ENCODE measurements at places on chromosomes 6 and 20.

GRCh38 chr6:24374612-24375011, 16.8 kb upstream of the DCDC2 start:
- DNase-seq, result no peak

DNA sequence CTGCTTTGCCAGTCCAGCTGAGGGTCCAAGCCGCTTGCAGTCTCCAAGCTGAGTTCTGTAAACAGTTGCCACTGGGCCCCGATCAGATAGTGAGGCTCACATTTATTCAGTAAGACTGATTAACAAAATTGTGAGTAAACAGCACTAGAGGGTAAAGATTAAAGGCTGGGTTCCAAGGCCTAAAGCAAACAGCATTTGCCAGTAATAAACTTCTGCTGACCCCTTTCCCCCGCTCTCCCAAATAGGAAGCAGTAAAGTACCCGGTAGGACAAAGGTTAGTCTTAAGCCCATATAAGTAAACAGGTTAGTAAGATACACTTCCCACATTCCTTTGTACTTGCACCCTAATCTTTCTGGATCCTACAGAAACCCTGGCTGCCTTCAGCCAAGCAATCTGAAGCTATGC, 181.8 kb downstream of the MEI4 start:
- DNase-seq, result no peak

DNA sequence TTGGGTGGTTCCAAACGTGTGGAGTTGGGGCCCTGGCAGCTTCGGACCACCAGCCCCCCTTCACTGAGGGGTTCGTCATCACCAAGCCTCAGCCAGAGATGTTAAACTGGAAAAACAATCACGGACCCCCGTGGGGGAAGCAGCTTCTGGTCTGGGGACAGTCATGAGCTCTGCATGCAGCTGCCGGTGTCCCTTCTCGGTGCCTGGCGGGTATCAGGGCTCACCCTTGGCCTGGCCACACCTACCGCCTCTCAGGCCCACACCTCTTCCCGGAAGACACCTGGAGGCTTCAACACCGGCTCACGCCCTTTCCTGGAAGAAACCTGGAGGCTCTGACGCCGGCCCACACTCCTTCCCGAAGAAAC, 77.8 kb upstream of the BHLHE23 start:
- no peak for DNase-seq

DNA sequence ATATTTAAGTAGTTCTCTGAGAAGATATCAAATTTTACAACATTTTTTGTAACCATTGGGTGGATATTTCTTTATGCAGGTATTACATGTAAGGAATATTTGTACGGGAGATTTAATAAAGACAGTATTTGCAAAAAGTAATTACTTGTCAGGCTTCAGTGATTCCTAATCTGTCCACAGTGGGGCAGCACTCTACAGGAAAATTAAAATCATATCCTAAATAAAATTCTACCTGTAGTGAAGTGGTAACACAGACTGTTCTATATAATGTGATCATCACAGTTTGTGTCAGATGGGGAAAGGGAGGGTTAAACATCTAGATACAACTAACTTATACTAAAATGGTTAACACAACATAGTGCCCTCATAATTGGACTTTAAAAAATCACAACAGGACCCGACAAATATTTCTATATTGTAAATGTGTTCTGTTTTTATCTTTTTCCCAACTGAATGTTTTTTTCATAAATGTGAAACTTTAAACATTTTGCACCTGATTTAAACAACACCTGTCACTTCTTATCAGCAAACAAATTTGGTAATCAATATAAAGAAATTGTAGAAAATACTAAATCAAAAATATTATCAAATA, 145.6 kb upstream of the MANEA start:
- peak; percentile 24 for DNase-seq

- DNase-seq, result no peak
These were observed 91.5 kb upstream of the GCM1 start for GRCh38 chr6:53240139-53240538.

GRCh38 chr6:123962508-123962907, 158.8 kb downstream of the NKAIN2 start:
- DNase-seq, result no peak

DNA sequence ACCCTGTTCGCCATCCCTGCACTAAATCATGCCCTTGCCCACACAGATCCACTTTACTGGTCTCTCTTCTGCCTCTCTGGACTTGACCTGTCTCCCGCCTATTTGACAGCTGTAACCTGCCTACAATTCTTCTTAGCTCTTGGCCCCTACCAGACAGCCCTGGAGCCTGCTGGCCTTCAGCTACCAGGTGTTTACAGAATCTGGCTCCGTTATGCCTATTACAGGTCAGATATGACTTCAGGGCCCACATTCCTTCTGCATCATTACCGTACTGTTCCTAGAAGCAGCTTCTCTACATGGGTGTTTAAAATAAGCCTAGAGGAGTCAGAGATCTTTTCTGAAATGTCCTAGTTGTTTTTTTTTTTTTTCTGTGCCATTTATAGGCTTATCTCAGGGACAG, 45.4 kb upstream of the CCN6 start:
- DNase-seq, result no peak

DNA sequence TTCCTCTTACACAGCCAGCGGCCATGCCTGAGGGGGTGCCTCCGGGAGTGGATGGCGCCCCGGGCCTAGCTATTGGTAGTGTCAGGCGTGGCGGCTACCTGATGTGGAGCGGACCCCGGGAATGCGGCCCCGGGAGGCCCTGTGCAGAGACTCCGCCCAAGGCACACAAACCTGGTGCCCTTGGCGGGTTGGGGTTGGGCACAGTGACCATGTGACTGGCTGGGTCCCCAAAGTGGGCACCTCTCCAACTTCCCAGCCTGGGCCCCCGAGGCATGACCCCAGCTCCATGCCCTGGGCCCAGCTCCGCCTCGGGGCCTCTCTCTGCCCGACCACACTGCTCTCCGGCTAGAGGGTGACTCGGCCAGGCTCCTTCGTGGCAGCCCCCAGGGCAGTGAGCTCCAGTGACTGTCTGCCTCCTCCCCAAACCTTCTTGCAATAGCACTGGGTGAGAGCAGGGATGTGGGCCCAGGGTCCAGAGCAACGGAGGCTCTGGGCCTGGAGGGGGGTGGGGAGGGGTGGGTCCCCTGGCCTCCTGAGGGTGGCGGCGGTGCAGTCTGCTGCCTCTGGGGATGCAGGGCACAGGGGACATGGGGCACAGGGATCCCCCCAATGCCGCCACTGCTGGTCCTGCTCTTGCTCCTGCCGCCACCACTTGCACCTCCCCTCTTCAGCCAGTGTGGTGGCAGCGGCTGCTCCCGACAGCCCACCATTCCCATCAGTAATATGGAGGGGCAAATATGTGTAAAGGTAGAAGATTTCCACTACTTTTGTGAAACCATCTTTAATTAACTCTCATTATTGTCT, 942.9 kb upstream of the EPHA7 start:
- DNase-seq, result no peak

DNA sequence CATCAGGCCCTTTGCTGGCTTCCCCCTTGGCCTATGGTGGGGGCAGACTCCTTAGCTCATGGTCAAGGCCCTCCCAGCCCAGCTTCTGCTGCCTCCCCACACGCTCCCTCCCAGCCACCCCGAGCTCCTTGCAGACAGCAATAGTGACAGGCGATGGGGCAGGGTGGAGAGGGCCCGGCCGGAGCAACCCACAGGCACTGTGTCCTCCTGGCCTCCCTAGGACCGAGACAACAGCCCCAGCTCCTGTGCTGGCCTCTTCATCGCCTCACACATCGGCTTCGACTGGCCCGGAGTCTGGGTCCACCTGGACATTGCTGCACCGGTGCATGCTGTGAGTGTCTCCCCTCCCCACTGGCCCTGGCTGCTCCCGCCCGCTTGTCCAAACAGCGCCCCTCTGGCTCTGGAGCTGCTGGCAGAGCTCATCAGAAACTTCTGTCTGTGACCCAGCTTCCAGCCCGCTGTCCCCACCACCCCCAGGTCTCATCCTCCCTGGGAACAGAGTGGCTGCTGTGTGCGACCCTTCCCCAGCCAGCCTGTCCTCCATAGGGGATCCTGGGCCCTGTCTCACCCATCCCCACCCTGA, 21.8 kb downstream of the NPEPL1 start:
- DNase-seq, result peak; percentile 9

DNA sequence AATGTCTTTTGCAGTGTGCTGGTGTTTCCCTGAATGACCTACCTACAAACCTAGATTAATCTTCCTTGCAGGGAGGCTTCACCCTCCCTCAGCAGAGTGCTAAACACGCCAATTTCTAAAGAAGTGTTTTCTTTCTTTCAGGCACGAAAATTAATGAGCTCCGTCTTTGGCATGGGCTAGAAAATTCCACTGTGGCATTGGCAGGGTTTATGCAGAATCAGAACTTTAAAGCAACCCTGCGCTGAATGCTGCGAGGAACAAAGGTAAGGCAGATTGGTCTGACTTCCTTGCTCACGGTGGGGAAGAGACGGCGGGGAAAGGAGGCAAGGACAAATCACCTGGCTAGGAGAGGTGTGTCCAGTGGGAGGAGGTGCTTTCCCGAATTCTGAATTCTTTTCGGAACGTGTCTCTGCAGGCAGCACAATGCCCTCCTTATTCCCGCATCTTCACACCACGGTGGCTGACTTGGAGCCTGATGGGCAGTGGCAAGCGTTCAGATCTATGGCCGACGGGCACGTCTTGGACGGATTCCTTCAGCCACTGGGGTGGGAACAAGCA, 6.2 kb upstream of the BANF2 start:
- no peak for DNase-seq

- no peak for DNase-seq
These were observed 480 bp downstream of the ABCF1 start for GRCh38 chr6:30571762-30572082.

DNA sequence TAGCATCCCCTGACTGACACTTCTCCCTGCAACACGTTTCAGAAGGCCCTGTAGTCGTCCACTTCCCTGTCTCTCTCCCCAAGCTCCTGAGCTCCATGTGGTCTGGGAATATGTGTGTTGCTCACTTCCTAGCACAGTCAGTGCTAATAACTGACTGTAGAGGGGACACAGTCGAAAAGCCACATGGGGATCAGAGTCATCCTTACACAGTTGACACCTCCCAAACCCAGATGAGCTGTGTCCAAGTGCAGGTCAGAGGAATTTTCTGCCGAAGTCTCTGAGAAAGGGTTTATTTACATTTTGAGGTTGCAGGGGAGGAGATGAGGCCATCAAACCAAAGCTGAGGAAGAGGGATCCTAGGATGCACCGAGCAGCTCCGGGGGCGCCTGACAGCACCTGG, 3.5 kb upstream of the ADAM33 start:
- DNase-seq, result no peak

- DNase-seq, result no peak
These were observed 528.4 kb downstream of the PKHD1 start for GRCh38 chr6:51559059-51559458.

GRCh38 chr20:58700823-58701222, 8.2 kb downstream of the NPEPL1 start:
- no peak for DNase-seq

GRCh38 chr6:79335133-79335674, 100.7 kb upstream of the HMGN3 start:
- DNase-seq, result peak; percentile 21

GRCh38 chr6:37372116-37372515, 18.3 kb downstream of the RNF8 start:
- DNase-seq, result no peak

DNA sequence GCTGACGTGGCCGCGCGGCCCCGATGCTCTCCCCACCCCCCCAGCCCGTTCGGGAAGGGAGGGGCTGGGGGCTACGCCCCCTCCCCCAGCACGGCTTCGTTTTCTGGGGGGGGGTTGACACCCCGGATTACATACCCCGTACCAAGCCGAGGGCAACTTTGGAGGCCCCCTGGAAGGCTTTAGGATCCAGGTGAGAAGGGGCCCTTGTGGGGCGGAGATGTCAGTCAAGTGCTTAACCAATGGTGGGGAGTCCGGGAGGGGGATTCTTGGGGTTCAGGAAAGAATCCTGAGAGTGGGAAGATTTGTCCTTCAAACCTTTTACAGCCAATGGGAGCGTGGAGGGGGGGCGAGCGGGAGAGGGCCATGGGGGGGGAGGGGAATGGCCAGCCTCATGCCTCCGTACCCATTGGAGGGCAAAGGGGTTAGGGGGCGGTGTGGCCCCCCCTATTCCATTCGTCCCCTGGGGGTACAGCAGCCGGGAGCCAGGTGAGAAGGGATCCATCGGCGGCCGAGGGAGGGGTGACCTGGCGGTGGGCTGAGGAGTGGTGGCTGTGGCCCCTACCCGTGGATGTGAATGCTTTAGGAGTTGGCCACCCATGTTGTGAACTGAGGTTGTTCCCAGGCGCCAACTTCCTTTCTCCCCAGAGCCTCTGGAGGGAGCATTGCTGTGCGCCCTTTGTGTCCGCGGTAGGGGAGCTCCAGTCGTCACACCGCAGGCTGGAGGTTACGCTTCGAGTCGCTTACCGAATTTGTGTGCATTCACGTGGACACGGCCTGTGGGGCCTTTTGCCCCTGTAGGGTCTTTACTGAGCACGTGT, 682 bp downstream of the BRD2 start:
- DNase-seq, result no peak

- DNase-seq, result no peak
These were observed 202.3 kb downstream of the OGFRL1 start for GRCh38 chr6:71490876-71491275.

- DNase-seq, result no peak
These were observed 178.6 kb downstream of the UNC5CL start for GRCh38 chr6:40860443-40860842.

GRCh38 chr20:19336631-19337030, 124.2 kb downstream of the SLC24A3 start:
- DNase-seq, result no peak

GRCh38 chr20:25042531-25043498, 15.1 kb downstream of the ACSS1 start:
- peak; percentile 81 for DNase-seq

DNA sequence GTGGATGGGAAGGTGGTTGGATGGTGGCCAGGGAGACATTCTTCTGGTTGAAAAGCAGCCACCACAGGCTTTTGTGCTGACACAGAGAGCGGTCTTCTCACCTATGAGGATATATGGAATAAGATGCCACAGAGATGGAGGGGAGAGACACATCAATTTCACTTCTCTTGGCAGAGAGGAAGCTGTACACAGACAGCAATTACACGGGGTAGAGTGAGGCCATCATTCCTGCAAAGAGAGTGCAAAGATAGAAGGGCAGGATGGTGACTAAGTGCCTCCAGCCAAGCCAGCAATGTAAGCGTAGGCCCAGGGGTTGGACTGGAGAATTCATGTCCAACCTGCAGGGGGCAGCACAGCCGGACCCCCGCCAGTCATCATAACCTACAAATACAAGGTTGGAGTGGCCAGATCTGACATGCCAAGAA, 56.4 kb downstream of the NRN1 start:
- DNase-seq, result peak; percentile 28

- DNase-seq, result no peak
These were observed 89.4 kb upstream of the ATXN1 start for GRCh38 chr6:16850681-16851026.

GRCh38 chr20:53381568-53382262, 211.9 kb downstream of the ZNF217 start:
- DNase-seq, result no peak
